Dermis microvascular lymphatic vessel endothelial cell (primary cell): ENCODE measurements at places on chromosomes 12 and 14.

DNA sequence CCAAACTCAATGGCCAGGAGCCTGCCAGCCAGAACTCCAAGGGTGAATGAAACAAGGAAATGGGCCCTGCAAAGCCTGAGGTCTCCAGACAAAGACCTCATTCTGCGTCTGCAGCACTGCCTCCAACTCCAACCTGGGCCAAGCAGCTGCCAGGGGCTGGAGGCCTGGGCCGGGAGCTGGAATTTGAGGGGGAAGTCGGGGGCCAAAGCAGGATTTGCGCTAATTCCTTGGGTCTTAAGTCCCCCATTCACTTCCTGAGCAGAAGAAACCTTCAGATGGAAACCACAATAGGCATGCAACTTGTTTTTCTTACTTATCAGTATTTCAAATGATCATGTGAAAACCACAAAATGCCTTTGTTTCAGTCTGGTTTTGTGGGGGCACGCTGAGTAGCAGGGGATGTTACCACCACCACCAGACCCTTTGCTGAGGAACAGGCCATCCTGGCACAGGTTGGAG, 23.0 kb upstream of the TC2N start:
- DNase-seq = no peak

DNA sequence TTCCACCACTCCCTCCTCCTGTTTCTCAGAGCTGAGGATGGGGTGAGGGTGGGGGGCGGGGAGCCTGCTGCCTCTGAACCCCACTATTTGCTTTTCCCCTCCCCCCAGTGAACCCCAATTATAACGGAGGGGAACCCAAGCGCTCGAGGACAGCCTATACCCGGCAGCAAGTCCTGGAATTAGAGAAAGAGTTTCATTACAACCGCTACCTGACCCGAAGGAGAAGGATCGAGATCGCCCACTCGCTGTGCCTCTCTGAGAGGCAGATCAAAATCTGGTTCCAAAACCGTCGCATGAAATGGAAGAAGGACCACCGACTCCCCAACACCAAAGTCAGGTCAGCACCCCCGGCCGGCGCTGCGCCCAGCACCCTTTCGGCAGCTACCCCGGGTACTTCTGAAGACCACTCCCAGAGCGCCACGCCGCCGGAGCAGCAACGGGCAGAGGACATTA, 1.1 kb downstream of the HOXC4 start:
- DNase-seq = no peak

DNA sequence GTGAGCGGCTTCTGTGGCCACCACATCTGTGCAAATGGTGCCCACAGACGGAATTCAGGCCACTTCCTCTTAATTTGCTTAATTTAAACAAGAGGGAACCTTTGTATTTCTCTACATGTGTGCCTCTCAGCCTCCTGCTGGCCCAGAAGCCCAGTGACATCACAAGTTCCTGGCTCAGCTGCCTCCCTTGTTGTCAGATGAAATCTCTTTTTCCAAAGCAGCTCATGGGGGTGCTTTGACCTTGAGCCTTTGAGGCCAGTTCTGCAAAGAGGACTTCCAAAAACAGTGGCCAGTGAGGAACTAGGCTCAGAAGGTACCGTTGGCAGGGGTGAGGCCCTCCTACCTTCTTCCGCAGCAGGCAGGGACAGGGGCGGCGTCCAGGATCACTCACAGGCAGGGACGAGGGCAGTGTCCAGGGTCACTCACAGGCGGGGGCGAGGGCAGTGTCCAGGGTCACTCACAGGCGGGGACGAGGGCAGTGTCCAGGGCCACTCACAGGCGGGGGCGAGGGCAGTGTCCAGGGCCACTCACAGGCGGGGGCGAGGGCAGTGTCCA, 35.0 kb upstream of the GALNT9 start:
- no peak for DNase-seq

DNA sequence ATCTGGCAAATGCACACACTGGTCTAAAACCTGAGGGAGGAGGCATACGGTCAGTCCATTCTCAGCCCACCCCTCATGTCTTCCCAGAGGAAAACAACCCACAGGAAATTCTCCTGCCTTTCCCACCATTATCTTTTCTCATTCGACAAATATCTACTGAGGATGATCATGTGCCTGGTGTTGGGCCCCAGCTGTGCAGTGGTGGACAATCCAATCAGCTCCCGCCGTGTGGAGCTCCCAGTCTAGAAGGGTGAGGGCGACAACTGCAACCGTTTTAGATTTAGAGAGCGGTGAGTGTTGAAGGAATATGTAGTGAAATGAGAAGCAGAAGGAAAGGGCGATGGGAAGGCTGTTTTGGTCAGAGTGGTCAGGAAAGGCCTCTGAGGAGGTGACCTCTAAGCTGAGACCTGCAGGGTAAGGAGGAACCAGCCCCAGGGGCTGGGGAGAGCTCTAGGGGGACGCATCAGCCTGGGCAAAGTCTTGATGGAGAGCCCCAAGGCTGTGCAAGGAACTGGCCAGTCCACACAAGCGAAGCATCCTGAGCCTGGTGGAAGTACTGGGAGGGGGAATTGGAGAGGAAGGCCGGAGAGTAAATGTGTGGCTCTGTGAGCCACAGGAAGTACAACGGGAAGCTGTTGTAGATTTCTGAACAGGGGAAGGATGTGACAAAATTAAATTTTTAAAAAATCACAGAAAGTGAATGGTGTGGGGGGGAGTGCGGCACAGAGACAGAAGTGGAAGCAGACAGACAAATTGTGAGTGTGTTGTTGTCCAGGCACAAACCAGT, 192.8 kb downstream of the NTF3 start:
- DNase-seq = peak; percentile 7

DNA sequence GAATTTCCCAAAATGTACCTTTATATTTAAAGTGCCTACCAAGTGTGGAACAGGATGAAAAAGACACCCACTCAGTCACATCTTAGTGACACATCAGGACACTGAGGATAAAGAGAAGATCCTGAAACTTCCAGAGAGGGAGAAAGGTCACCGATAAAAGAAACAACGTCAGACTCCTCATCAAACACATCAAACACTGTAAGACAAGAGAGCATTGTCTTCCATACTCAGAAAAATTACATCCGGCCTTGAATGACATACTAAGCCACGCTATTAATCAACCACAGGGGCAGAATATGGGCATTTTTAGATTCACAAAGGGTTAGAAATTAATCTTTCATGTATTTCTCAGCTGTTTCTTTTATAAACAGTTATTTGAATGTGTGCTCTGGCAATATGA, 490.3 kb downstream of the APAF1 start:
- no peak for DNase-seq

- no peak for DNase-seq
These were observed 100.8 kb downstream of the ADGRD1 start for GRCh38 chr12:131054345-131055092.

DNA sequence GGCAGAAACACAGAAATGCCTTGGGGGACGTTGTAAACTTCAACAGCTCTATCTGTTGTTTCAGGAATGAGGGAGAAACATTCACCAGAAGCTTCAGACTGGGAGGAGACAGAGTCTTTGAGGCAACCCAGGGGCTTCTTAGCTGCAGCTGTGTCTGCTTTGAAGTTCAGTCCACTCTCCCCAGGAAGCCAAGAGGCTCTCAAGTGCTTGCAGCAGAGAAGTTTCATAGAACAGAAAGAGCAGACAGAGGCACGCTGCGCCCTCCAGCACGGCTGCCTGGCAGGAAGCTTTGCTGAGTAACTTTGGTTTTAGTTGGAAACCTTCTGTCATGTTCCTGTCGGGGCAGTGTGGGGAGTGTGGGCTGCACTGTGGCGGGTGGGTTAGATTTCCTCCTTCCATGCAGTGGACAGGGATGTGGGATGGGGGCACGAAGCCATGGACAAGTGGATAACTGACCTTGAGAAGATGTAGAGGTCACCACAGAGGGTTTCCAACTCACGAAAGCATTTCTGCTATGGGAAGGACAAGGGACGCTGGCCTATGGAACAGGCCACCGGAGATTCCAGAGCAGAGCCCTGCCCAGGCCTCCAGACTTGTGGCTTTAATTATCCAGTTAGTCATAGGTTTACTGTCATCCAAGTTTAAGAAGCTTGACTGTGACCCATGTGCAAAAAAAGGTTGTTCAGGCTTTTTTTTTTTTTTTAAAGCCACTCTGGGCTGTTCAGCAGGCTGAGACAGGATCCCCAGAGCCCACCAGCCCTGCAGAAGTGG, 107.7 kb downstream of the ARF6 start:
- DNase-seq = no peak

GRCh38 chr12:54932038-54932437, 52.5 kb downstream of the TESPA1 start:
- no peak for DNase-seq

GRCh38 chr12:45975506-45975905, 14.9 kb downstream of the SCAF11 start:
- DNase-seq = no peak

GRCh38 chr12:66393890-66394289, 91.6 kb downstream of the HELB start:
- DNase-seq = no peak

- DNase-seq = no peak
These were observed 26.1 kb downstream of the DDX24 start for GRCh38 chr14:94054936-94055335.

DNA sequence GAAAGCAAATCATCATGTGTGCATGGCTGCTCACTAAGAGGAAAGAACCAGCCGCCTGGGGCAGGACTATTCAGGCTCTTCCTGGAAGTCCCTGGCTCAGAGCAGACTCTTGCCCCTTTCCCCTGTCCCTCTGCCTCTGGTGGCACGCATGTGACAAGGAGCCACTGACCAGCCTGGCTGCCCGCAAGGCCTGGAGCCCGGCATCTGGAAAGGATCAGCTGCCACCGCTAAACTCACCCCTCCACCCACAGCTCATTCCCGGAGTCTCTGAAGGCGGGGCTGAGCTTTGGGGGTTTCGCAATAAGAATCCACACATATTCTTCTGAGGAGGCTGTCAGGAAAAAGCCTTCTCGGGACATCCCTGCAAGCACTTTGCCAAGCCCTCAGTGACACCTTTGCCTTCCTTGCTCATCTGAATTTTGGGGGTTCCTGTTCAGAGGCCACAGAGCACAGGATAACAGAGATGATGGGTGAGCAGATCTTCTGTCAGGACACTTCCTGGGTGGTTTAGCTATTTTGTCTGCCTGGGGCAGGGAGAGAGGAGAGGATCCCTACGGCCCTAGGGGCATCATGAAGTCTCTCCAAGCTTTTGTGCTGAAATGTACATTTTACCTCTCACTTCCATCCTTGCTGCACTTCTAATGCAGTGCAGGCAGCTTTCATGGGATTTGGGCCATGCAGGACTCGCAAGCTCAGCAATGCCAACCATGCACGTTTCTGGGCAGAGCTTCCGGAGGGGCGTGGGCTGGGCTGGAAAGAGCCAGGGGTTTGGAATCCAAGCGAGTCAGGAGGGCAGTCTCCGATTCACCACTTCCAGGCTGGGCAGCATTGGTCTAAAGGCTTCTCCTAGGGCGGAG, 124.8 kb upstream of the MAP1LC3B2 start:
- peak; percentile 50 for DNase-seq

DNA sequence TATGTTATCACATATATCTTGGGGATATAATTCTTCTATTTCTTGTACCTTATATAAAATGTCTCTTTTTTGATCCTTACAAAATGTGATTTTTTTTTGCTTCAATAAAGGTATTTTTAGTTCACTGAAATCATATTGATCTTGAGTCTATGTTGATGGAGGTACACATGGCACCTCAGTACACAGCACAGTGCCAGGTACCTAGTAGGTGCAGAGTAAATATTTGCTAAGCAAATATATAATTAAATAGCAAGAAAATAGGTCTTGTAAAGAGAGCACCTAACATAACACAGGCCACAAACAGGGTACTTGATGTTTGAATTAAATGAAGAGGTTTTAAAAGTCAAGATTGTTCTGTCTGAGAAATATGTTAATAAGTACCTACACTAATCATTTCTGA, 69.7 kb downstream of the CIT start:
- DNase-seq = no peak

GRCh38 chr14:53571641-53572328, 384.8 kb downstream of the BMP4 start:
- DNase-seq = no peak

DNA sequence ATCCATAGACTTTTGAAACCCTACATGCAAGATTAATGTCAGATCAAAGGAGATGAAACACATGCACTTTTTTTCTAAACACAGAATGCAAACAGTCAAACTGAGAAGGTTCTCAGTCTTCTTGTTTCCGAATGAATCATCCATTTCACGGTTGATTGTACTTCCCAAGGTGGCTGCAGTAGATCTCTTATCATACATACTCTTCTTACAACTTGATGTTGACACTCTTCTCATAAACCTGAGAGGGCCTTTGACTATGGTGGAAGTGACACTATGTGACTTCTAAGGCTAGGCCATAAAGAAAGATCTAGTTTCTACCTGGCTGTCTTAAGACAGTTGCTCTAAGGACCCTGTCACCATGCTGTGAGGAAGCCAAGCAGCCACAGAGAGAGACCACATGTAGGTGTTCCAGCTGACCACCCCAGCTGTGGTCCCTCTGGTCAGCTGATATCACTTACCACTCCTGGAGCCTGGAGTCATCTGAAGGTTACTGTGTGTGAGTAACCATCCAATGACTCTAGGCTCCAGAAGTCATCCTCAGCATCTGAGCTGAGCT, 67.2 kb upstream of the HMGA2 start:
- no peak for DNase-seq

- DNase-seq = no peak
These were observed 217.6 kb downstream of the TMTC2 start for GRCh38 chr12:82904219-82904790.

- no peak for DNase-seq
These were observed 257.8 kb upstream of the GARIN6 start for GRCh38 chr12:99389751-99390150.

GRCh38 chr14:75401361-75401760, 26.5 kb upstream of the JDP2 start:
- DNase-seq = no peak

DNA sequence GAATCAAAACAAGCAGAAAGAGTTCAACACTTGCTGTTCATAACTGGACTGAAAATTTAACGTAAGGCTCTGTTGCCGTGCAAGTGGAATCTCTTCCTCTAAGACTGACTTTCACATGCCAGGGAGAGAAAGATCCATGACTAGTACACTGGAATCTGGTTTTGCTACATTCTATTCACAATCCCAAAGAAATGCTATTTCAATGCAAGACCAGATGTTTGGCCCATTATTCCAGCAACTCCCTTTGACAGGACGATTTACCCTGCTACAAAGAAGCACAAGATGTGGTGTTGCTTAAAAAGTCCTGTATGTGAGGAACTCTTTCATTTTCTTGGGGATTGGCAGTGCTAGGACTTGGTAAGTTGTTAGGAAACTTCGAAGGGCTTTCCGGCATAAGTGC, 17.4 kb downstream of the RFC5 start:
- no peak for DNase-seq
